ENCODE measurements at places on chromosomes 12 and 14. TPM values are rescaled to one million over a fixed set of nuclear protein-coding genes. Genes with fewer than 3 reads are reported as not detected.
A peak's percentile ranks its signal among the peaks of the same experiment; 100 is the strongest.

DNA sequence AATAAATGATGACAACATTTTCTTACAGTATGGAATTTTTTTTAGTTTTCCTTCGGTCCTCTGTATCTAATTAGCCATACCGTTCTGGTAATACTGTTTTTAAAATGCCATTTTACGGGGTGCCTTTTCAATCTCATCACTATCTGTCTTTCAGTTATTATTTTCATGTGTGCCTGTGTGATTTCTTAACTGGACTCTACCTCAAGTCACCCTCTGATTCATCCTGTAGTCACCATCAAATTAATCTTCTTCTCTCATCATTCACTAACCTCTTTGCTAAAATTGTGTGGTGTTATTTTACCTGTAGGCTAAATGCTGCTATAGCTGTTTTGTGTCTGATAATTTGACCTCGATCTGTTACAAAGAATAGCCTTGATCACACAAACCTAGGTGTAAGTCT, 16.0 kb upstream of the CCT2 start:
- no peaks in the 10 kb centered on the region for H3K4me1 ChIP-seq
- no peaks in the 10 kb centered on the region for H3K27me3 ChIP-seq
- H3K27ac ChIP-seq = peak overlapping the region; percentile 11
- DNase-seq = no peak
- H3K36me3 ChIP-seq = peaks cover 10% of the 10 kb centered on the region

The WIF1 gene
- polyA plus RNA-seq = not detected

DNA sequence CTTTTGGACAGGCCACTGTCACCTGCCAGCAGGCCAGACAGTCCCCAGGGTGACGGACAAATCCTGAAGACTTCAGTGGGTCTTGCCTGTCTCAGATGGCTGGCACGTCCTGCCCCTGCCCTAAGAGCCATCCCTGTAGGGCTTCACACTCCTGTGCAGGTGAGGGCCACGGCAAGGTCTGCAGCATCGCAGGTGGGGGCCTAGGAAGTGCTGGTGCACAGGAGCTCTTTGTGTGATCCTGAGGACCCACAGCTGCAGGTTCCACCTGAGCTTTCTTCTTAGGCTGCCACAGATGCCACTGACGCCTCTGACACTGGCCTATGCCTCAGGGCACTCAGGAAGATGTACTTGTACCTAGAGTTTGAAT, 108.5 kb upstream of the FKBP4 start:
- no peaks in the 10 kb centered on the region for H3K4me1 ChIP-seq
- no peaks in the 10 kb centered on the region for H3K36me3 ChIP-seq
- H3K27ac ChIP-seq = no peak overlapping the region

DNA sequence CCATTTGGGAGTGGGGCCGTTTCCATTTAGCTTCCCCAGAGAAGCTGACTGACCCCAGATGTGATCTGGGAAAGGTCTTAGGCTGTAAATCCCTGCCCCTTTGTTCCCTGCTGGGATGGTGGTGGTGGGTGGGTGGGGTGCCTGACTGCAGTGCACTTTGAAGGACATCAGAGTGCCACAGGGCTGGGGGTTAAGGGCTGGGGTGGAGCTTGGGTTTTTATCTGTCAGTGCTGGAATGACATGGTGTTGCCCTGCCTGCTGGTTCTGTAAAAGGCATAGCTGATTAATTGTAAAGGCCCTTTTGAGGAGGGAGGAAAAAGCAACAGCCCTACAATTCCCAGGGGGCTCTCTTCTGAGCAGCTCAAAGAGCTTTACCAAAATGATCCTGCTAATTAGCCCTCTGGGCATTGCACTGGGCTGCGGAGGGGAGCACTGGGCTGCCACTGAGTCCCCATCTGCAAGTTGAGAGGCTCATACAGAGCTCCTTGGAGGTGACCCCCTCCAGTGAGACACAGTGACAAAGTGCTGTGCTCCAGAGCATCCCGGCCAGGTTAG, 21.1 kb downstream of the PLEKHG3 start:
- H3K27me3 ChIP-seq = no peaks in the 10 kb centered on the region
- no peak for DNase-seq
- no peak overlapping the region for H3K4me3 ChIP-seq
- H3K36me3 ChIP-seq = peaks cover 59% of the 10 kb centered on the region

DNA sequence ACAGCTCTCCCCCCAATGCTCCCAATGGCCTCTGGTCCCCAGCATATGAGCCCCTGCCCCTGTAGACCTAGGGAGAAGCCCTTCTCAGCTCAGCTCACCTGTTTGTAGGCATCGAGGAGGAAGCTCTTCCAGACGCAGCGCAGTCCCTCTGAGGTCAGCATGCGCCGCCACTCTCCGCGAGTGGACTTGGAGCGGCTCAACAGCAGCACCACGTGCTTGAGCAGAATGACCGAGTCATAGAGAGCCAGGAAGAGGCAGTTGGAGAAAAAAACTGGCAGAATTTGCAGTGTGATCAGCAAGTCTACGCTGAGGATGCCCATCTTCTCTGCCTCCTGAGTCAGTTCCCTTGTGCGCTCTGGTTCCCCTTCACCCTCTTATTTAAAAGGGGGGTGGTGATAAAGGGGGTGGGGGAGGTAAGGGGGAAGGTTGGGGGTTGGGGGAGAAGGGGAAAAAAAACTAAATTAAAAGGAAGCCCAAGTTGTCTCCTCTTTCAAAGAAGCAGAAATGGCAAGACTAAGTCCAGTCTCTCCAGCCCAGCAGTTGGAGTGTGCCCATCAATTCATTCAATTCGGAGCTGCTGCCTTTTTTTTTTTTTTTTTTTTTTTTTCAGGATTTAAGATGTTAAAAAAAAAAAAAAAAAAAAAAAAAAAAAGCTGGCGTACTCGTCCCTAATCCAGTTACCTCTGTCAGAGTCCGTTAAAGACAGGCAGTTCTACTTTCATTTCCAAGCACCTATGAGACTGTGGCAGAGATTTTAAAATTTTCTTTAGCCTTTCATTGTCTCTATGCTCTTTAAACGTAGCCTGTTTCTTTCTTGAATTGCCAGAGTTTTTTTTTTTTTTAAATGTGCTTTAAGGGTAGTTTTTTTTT, at the start of gene DIO2:
TSS of gene DIO2 (minus strand) at position 352 of the 870 bp plus-strand sequence. CDS start at position 320, 32 bp downstream.
- no peaks in the 10 kb centered on the region for H3K4me1 ChIP-seq
- no peak for DNase-seq
- no peaks in the 10 kb centered on the region for H3K36me3 ChIP-seq
- H3K27ac ChIP-seq = no peak within 1 kb of the TSS
- H3K4me3 ChIP-seq = no peak within 1 kb of the TSS
